AG10803 (cell line): ENCODE measurements at places on chromosomes 7 and 10.

DNA sequence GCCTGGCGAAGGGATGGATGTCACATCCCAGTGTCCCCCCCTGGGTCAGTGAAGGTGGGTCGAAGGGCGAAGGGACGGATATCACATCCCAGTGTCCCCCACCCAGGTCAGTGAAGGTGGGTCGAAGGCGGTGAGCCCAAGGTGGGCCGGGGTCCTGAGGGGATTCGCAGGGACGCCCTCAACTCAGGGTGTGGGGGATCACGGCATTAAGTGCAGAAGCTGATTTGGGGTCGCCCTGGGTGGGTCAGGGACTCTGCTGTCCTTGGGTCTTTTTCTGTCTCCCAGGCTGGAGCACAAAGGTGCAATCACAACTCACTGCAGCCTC, 21.9 kb downstream of the ADAP1 start:
- DNase-seq: no peak

- no peak for DNase-seq
Observed at GRCh38 chr10:78937393-78937792, 131.4 kb upstream of the ZMIZ1 start.

- no peak for DNase-seq
Observed at GRCh38 chr7:44979481-44980392, 922 bp upstream of the MYO1G start.

GRCh38 chr10:126902157-126902556, 3.1 kb upstream of the DOCK1 start:
- peak; percentile 91 for DNase-seq

DNA sequence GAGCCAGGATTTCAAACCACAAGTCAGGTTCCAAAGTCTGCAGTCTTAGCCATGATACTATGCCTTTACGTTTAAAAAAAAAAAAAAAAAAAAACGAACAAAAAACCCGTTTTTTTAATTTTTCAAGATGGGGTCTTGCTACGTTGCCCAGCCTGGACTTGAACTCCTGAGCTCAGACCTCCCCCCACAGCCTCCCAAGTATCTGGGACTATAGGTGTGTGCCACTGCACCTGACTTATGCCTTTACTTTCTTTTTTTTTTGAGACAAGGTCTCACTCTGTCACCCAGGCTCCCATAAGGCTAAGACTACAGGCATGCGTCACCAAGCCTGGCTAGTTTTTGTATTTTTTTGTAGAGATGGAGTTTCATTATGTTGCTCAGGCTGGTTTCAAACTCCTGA, 14.7 kb downstream of the ASNS start:
- DNase-seq: no peak
